Osteoblast (primary cell): ENCODE measurements at places on chromosomes 13 and 19.

GRCh38 chr13:25602176-25602575, 230.4 kb downstream of the ATP8A2 start:
- DNase-seq, result no peak
- H3K36me3 ChIP-seq, result no peaks in the 10 kb centered on the region
- no peaks in the 10 kb centered on the region for H3K4me1 ChIP-seq
- no peak overlapping the region for H3K27ac ChIP-seq
- H3K27me3 ChIP-seq, result no peaks in the 10 kb centered on the region
- H3K4me3 ChIP-seq, result no peak overlapping the region

GRCh38 chr13:101845245-101846020, 393.0 kb downstream of the ITGBL1 start:
- H3K27ac ChIP-seq, result no peak overlapping the region
- no peak overlapping the region for H3K4me3 ChIP-seq
- no peaks in the 10 kb centered on the region for H3K36me3 ChIP-seq
- DNase-seq, result no peak
- no peaks in the 10 kb centered on the region for H3K27me3 ChIP-seq
- no peaks in the 10 kb centered on the region for H3K4me1 ChIP-seq

DNA sequence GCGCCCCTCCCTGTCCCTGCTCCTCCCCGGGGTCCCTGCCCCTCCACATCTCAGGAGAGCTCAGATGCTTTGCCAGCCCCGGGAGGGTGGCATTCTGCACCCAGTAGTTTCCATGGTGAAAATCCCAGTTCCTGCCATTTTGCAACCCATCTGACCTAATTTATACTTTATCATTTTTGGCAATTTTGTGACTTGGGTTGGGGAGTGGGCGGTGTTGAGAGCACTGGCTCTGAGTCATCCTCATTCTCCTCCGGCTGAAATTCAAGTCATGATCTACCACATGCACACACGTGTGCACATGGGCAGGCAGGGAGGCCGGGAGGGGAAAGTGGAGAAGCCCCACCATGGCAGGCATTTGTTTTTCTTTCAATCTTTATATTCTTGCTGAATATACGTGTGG, 208.6 kb downstream of the URI1 start:
- DNase-seq, result no peak
- no peak overlapping the region for H3K4me3 ChIP-seq
- H3K4me1 ChIP-seq, result no peaks in the 10 kb centered on the region
- no peak overlapping the region for H3K27ac ChIP-seq
- H3K36me3 ChIP-seq, result no peaks in the 10 kb centered on the region
- H3K27me3 ChIP-seq, result no peaks in the 10 kb centered on the region

GRCh38 chr13:37132211-37132610, 26.7 kb upstream of the CSNK1A1L start:
- H3K36me3 ChIP-seq, result no peaks in the 10 kb centered on the region
- no peak overlapping the region for H3K4me3 ChIP-seq
- DNase-seq, result no peak
- H3K4me1 ChIP-seq, result peaks cover 29% of the 10 kb centered on the region

DNA sequence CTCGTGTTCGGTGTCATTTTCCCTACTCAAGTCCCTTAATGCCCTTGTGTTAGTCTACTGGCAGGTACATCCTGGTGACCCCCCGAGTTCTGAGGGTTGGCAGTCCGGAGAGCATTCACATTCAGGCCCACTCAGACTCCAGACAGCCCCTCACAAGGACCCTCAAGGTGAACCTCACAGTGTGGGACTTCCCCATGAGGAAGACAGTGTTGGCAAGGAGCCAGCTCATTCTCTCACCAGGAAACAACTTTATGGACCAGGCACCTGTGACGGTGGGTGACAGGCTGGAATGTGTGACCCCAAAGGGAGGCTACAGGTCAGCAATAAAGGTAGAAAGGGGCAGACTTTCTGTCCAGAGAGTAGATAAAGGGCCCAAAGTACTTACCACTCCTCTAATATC, 24.5 kb downstream of the RDH8 start:
- H3K27me3 ChIP-seq, result peaks cover 33% of the 10 kb centered on the region
- DNase-seq, result no peak
- H3K4me1 ChIP-seq, result no peaks in the 10 kb centered on the region

DNA sequence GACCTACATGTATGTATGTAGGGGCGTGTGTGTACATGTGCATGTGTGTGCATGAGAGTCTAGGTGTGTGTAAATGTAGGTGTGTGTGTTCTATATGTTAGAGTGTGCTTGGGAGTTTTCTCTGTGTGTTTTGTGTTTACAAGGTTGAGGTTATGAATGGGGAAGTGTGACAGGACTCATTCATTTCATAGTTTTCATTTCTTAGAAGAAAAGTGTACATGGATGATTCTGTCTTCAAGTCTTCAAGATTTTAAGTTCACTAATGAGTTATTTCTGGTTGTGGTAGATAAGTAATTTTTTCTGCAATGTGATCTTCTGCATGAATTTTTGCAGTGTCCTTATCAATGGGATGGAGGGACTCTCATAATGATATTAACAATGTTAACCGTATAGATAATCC, 118.2 kb upstream of the SLC10A2 start:
- no peak overlapping the region for H3K27ac ChIP-seq
- H3K27me3 ChIP-seq, result no peaks in the 10 kb centered on the region
- no peak overlapping the region for H3K4me3 ChIP-seq
- no peak for DNase-seq
- H3K36me3 ChIP-seq, result no peaks in the 10 kb centered on the region

GRCh38 chr19:19261350-19262189, 11.5 kb downstream of the TM6SF2 start:
- no peak overlapping the region for H3K4me3 ChIP-seq
- H3K36me3 ChIP-seq, result no peaks in the 10 kb centered on the region
- peak; percentile 81 for DNase-seq
- H3K27me3 ChIP-seq, result peaks cover 31% of the 10 kb centered on the region
- no peaks in the 10 kb centered on the region for H3K4me1 ChIP-seq

DNA sequence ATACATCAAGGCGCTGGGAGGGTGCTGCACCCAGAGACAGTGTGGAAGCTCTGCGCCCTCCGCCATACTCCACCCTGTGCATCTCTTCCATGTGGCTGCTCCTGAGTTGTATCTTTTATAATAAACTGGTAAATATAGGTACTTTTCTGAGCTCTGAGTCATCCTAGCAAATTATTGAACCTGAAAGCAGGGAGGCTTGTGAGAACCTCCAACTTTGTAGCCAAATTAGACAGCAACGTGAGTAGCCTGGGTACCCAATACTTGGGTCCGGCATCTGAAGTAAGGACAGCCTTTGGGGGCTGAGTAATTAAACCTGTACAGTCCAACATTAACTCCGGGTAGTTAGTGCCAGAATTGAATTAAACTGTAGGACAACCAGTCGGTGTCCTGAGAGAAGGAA, 57.4 kb downstream of the RUBCNL start:
- no peaks in the 10 kb centered on the region for H3K27me3 ChIP-seq
- peaks cover 6% of the 10 kb centered on the region for H3K4me1 ChIP-seq
- no peak overlapping the region for H3K4me3 ChIP-seq
- H3K36me3 ChIP-seq, result no peaks in the 10 kb centered on the region
- no peak overlapping the region for H3K27ac ChIP-seq

GRCh38 chr19:18741124-18742121, 49.7 kb downstream of the COMP start:
- DNase-seq, result no peak
- H3K27me3 ChIP-seq, result no peaks in the 10 kb centered on the region
- H3K4me3 ChIP-seq, result no peak overlapping the region
- no peaks in the 10 kb centered on the region for H3K36me3 ChIP-seq
- no peaks in the 10 kb centered on the region for H3K4me1 ChIP-seq
- H3K27ac ChIP-seq, result no peak overlapping the region

DNA sequence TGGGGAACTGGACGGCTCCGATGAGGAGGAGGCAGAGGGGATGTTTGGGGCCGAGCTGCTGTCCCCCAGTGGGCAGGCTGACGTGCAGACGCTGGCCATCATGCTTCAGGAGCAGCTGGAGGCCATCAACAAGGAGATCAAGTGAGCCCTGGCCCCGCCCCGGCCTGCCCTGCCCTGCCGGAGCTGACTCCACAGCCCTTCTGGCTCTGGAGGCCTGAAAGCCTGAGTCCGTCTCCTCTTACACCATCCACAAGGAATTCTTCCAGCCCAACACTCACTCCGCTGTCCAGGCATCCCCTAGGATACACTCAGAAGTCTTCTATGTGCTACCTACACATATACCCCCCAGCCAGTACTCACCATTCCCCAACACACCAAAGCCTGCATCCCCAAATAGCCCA, 17.4 kb downstream of the PPFIA3 start:
- no peaks in the 10 kb centered on the region for H3K36me3 ChIP-seq
- H3K27me3 ChIP-seq, result no peaks in the 10 kb centered on the region
- no peak overlapping the region for H3K27ac ChIP-seq
- H3K4me3 ChIP-seq, result no peak overlapping the region
- DNase-seq, result peak; percentile 54

DNA sequence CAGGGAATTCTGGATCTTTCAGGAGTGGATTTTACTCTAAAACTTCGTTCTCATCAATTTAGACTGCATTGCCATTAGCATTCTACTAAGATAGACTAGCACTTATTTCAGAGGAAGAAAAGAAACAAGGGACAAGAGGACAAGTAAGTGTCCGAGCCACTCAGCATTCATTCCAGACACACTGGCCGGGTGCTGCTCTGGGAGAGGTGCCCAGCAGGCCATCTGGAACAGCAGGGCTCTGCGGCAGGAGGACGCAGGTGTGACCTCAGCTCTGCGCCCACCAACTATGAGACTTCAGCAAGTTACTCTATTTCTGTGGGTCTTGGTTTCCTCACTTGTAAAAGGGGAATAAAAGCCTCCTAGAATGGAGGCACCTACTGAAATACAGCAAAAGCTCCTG, 4.2 kb downstream of the EPS15L1 start:
- H3K27me3 ChIP-seq, result no peaks in the 10 kb centered on the region
- H3K4me1 ChIP-seq, result peaks cover 17% of the 10 kb centered on the region
- no peak overlapping the region for H3K4me3 ChIP-seq
- no peaks in the 10 kb centered on the region for H3K36me3 ChIP-seq

- H3K36me3 ChIP-seq, result no peaks in the 10 kb centered on the region
- DNase-seq, result peak; percentile 5
- H3K4me1 ChIP-seq, result peaks cover 7% of the 10 kb centered on the region
- H3K4me3 ChIP-seq, result no peak overlapping the region
- H3K27me3 ChIP-seq, result no peaks in the 10 kb centered on the region
- H3K27ac ChIP-seq, result no peak overlapping the region
These were observed 688.6 kb upstream of the SLITRK1 start for GRCh38 chr13:84570831-84571230.

DNA sequence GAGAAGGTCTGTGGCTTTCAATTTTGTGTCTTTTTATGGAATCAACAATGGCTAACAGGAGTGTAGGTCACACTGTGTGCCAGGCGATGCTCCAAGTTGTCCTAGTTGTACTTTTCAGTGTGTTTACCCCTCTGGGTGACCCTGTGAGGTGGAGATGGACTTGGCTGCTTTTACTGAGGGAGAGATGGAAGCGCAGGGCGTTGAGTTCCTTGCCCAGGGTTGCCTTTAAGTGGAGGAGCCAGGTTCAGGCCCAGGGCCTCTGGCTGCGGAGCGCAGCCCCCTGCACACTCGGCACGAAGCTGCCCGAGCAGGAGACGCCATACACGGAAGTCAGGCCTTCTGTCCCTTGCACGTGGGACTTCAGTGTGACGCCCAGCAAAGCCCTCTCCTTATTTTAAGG, 112.8 kb downstream of the RAB20 start:
- H3K4me3 ChIP-seq, result no peak overlapping the region
- H3K27ac ChIP-seq, result no peak overlapping the region
- H3K27me3 ChIP-seq, result no peaks in the 10 kb centered on the region
- no peak for DNase-seq
- H3K36me3 ChIP-seq, result peaks cover 67% of the 10 kb centered on the region
- peaks cover 22% of the 10 kb centered on the region for H3K4me1 ChIP-seq

GRCh38 chr13:27638001-27638400, 16.3 kb downstream of the POLR1D start:
- no peaks in the 10 kb centered on the region for H3K27me3 ChIP-seq
- peaks cover 3% of the 10 kb centered on the region for H3K4me1 ChIP-seq
- DNase-seq, result no peak

GRCh38 chr13:96338030-96338429, 248.1 kb downstream of the HS6ST3 start:
- no peaks in the 10 kb centered on the region for H3K36me3 ChIP-seq
- H3K4me3 ChIP-seq, result no peak overlapping the region
- H3K27me3 ChIP-seq, result no peaks in the 10 kb centered on the region
- DNase-seq, result peak; percentile 25

- DNase-seq, result peak; percentile 89
- H3K36me3 ChIP-seq, result no peaks in the 10 kb centered on the region
- no peak overlapping the region for H3K27ac ChIP-seq
- H3K4me1 ChIP-seq, result peaks cover 6% of the 10 kb centered on the region
- H3K4me3 ChIP-seq, result peak overlapping the region; percentile 69
These were observed 459 bp upstream of the TMEM59L start for GRCh38 chr19:18612051-18612771.

GRCh38 chr13:72638059-72638815, 89.2 kb downstream of the MZT1 start:
- DNase-seq, result no peak
- no peaks in the 10 kb centered on the region for H3K4me1 ChIP-seq
- no peak overlapping the region for H3K27ac ChIP-seq
- no peak overlapping the region for H3K4me3 ChIP-seq
- no peaks in the 10 kb centered on the region for H3K36me3 ChIP-seq
- H3K27me3 ChIP-seq, result no peaks in the 10 kb centered on the region

- H3K36me3 ChIP-seq, result peaks cover 87% of the 10 kb centered on the region
- H3K27me3 ChIP-seq, result no peaks in the 10 kb centered on the region
- no peak overlapping the region for H3K4me3 ChIP-seq
- no peak overlapping the region for H3K27ac ChIP-seq
- peak; percentile 59 for DNase-seq
These were observed 22.6 kb downstream of the CARS2 start for GRCh38 chr13:110683203-110683883.

DNA sequence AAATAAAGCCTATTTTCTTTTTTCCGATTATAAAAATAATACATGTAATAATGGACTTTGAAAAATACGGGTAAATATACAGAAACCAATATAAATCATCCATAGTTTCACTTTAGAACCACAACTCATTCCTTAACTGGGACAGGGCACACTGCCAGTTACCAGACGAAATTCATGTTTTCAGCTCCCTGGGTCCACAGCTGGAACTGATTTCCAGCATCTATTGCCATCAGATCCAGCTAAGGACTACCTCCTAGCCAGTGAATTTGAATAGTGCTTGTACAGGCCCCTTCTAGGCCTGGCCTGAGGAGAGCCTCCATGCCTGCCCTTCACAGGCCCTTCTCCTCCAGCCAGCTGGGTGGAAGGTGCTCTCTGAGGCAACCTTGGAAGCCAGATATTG, 30.0 kb upstream of the ATP12A start:
- no peak overlapping the region for H3K4me3 ChIP-seq
- H3K27me3 ChIP-seq, result no peaks in the 10 kb centered on the region
- no peak for DNase-seq
- no peak overlapping the region for H3K27ac ChIP-seq
- H3K4me1 ChIP-seq, result no peaks in the 10 kb centered on the region

DNA sequence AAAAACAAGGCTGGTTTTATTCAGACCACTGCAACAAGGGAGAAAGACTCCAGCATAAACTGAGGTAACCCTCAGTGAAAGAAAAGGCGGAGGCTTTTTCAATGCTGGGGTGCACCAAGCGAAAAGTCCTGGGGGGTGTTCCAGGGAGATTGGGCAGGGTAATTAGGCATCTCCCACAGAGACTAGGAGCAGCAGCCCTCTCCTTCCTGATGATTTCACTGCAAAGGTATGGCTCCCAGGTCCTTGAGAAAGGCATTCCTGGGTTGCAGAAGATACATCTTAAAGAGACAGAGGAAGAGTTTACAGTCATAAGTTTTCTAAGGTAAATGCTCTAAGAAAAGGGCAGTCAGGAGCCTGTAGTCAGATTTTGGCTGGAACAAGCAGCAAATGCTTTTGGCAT, 412.0 kb downstream of the FOXO1 start:
- no peak for DNase-seq
- no peak overlapping the region for H3K4me3 ChIP-seq
- H3K4me1 ChIP-seq, result no peaks in the 10 kb centered on the region
- no peaks in the 10 kb centered on the region for H3K27me3 ChIP-seq
- no peaks in the 10 kb centered on the region for H3K36me3 ChIP-seq
